ENCODE measurements at places on chromosomes 4 and X.

- no peak for DNase-seq
Observed at GRCh38 chrX:39194673-39195072, 393.4 kb downstream of the MID1IP1 start.

DNA sequence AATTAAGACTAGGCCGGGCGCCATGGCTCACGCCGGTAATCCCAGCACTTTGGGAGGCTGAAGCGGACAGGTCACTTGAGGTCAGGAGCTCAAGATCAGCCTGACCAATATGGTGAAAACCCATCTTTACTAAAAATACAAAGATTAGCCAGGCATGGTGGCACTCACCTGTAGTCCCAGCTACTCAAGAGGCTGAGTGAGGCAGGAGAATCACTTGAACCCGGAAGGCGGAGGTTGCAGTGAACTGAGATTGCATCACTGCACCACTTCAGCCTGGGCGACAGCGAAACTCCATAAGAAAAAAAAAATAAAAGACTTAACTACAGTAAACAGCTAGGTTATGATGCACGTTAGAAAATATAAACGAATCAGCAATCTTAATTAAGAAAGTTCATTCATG, 216.0 kb upstream of the TEX13C start:
- DNase-seq: no peak

DNA sequence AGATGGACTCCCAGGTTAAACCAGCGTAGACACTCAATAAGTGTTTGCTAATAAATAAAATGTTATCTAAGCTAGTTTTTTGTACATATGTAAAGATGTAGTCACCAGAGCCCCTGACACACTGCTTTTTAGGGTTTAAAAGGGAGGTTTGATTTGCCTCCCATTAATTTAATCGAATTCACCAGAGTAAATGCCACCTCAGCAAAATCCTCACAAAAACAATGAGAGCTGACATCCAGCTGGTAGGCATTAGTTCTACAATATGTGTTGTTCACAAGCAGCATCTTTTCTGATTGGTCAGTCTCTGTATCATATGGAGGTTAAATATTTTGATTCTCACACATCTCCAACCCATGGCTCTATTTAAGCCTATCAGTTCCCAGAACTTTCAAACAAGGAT, 382.6 kb downstream of the CENPC start:
- no peak for DNase-seq

GRCh38 chrX:66622209-66622608, 16.7 kb downstream of the EDA2R start:
- no peak for DNase-seq

- no peak for DNase-seq
Observed at GRCh38 chr4:122104184-122104583, 47.9 kb upstream of the BLTP1 start.

DNA sequence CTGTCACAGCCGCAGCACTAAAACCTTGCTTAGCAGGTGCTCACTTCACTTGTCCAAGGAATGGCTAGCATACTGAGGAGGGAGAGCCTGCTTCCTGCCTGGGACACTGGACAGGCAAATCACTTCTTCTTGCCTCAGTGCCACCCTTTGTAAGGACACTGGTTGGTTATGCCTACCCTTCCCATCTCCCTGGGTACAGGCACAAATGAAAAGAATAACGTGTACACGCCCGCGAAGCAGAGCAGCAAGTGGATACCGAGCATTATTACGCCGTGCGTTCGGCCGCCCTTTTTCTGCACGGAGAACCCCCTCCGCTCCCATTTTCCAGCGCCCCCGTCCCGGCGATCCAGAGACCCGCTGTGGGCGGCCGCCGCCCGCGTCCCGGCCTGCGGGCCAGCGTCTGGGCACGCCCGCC, 338 bp upstream of the KLHL2 start:
- DNase-seq: no peak

GRCh38 chrX:138485767-138486166, 225.8 kb downstream of the FGF13 start:
- peak; percentile 19 for DNase-seq

GRCh38 chrX:97987979-97988378, 1104.3 kb downstream of the RPA4 start:
- no peak for DNase-seq

DNA sequence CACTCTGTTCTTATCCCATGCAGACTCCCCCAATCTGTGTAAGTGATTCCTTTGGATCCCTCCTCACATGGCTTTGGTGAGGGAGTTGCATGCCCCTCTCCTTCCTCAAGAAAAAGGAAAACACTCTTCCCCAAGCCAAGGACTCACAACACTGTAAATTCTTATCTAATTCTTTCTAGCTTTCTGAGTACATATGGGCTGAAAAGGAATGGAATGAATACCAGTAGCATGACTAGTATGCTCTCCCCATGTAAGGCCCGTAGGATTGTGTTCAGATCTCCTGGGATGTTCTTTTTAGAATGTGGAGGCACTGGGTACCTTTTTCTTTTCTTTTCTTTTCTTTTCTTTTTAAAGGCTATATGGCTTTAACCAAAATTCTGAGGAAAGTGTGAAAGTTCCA, 17.0 kb upstream of the MAGED1 start:
- no peak for DNase-seq

GRCh38 chrX:111779582-111779981, 96.4 kb upstream of the TRPC5OS start:
- no peak for DNase-seq

- DNase-seq: no peak
Observed at GRCh38 chr4:169040559-169041261, 30.7 kb upstream of the CBR4 start.

GRCh38 chr4:176726803-176727202, 65.9 kb downstream of the VEGFC start:
- DNase-seq: no peak

DNA sequence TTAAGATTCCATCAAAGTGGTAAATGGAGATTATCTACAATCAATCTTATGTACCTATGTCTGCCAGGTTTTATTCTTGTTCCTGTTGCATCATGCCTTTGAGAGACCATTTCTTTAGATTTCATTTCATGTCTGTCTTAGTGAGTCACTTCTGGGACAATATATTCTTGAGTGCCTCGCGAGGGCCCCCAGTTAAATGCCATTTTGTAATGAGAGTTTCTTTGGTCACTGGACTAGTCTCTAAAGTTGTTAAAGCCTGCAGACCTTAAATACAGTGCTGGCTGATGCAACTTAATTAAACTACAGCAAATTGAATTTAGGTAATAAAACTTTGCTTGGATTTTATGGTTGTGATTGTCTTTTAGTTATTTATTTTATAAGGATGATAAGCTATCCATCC, 87.2 kb upstream of the PITX2 start:
- DNase-seq: no peak
